ENCODE measurements at places on chromosomes 4 and X. TPM values are rescaled to one million over a fixed set of nuclear protein-coding genes. Genes with fewer than 3 reads are reported as not detected.

GRCh38 chr4:144449611-144450010, 196.3 kb upstream of the HHIP start:
- DNase-seq: peak; percentile 42

GRCh38 chr4:17194586-17194985, 296.1 kb upstream of the LDB2 start:
- DNase-seq: peak; percentile 43

GRCh38 chr4:1746919-1747602, 25.7 kb downstream of the TACC3 start:
- DNase-seq: no peak

DNA sequence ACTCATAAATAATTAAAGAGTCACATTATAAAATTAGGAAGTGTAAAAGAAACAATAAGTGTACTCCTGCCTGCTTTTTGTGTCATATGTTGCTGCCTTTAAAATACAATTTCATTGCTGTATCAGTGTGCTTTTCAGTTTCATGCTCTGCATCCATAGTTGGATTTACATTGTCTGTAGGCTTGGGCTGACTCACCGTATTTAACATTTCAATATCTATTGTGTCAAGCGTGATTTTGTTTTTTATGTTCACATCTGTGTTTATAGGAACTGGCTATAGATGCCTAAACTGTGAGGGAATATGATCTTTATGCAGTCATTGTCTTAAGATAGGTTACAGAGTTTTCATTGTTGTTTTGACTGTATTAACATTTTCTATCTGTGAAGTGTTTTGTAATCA, 18.1 kb downstream of the CCSER1 start:
- DNase-seq: no peak

DNA sequence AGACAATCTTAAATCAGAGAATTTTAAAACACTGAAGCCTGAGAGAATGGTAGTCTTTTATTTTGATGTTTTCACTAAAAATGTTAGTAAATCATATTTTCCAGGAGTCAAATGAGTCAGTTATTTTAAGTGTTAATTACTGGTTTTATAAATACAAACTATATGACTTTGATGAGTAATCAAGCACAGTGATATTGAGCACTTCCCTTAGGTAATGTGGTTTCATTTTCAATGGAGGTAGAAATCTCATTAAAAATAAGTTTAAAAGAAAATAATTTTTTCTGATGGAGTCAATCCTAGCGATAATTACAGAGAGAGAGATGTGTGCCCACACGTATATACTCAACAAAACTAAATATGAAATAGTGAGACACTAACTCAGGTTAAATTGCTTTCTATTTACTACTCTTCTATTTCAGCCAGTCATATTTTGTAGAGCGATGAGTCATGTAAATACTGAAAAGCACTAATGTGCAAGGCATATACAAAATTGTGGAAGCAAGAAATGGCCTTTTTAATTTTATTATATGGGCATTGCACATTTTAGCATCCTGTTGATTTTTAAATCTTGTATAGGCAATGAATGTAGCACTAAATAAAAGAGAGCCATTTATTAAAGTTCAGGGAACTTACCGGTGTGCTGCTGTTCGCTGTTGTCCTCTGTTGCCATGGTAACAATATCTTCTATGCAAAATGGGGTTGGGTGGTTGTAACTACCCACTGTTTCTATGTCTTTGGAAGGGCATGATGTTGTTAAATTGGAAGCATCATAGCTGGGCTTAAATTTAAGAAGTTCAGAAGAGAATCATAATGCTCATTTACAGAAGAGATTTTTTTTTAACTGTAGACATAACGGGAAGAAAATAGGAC, 513.7 kb downstream of the TLL1 start:
- peak; percentile 2 for DNase-seq

DNA sequence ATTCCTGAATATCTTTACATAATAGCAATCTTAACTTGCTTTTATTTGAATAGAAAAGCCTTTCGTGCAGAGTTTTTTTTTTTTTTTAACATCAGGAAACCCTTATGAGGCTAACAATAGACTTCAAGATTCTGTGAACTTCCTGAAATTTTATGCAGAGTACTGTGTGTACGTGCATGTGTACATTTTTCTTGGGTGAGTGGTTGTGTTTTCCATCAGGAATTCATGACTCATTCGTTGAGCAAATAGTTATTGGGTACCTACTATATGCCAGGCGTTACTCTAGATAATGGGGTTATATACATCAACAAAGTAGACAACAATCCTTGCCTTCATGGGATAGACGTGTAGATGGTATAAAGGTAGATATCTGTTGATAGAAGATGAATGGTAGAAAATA, 59.1 kb downstream of the MRPL1 start:
- DNase-seq: peak; percentile 88

- DNase-seq: no peak
Measured at GRCh38 chrX:136390921-136391320, 90.2 kb downstream of the ADGRG4 start.

DNA sequence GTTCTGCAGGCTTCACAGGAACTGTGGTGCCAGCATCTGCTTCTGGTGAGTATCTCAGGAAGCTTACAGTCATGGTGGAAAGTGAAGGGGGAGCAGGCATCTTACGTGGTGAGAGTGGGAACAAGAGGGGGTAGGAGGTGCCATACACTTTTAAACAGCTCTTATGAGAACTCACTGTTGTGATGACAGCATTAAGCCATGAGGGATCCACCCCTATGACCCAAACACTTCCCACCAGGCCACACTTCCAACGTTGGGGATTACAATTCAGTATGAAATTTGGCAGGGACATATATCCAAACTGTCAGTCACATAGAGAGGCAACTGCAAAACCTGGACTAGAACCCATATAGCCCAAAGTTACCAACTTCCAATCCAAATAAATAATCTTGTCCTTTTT, 43.1 kb upstream of the ZCCHC12 start:
- DNase-seq: peak; percentile 23

- peak; percentile 36 for DNase-seq
Measured at GRCh38 chrX:39577985-39578869, 519.5 kb downstream of the BCOR start.

DNA sequence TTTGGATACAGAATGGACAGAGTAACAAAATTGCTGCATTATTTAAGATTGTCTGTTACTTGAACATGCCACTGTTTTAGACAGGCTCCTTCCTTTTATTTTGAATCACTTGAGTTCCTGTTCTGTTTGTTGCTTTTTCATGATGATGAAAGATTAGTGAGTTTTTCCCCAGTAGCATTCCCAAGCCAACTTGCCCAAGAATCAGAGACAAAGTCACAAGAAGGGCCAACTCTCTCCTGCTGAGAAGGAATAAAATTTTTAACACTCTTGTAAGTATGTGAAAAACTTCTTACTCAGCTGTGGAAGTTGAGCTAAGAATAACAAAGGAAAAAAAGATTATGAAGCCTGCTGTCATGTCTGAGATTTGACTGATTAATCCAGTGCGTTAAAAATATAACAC, 104.2 kb downstream of the KLHL8 start:
- DNase-seq: peak; percentile 51

- DNase-seq: no peak
Measured at GRCh38 chrX:119817130-119817690, 25.8 kb upstream of the RPL39 start.

GRCh38 chrX:20529301-20529700, 262.6 kb upstream of the RPS6KA3 start:
- no peak for DNase-seq

DNA sequence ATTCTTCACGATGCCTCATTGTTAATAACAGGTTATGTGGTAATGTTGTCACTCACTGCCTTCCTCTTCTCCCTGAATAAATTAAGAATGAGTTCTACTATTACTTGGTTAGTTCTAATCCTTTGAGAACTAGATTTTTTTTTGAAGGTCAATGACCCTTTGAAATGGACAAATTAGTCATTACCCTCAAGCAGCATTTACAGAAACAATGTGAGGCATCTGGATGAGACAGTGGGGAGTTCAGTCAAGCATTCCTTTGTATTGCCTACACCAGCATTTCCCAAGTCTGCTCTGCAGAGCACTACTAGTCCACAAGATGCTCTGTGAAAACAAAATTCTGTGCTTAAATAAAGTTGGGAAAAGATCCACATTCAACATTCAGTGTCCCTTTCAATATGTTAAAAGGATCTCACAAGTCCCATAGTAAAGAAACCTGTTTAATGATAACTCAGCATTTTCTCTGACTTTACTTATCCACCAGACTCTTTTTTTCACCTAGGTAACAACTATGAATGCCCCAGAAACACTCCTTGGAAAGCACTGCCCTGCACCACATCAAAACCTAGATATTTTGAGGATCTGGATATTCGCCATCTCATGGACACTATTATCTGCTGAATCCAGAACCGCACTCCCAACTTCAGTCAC, 60.6 kb downstream of the CHRDL1 start:
- DNase-seq: peak; percentile 89

DNA sequence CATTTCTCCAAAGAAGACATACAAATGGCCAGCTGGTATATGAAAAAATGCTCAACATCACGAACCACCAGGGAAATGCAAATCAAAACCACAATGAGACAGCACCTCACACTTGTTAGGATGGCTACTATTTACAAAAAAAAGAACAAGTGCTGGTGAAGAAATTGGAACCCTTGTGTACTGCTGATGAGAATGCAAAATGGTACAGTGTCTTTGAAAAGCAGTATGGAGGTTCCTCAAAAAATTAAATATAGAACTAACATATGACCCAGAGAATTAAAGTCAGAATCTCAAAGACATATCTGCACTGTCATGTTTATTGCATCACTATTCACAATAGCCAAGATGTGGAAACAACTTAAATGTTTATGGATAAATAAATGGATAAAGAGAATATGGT, 20.9 kb downstream of the PAGE4 start:
- no peak for DNase-seq

DNA sequence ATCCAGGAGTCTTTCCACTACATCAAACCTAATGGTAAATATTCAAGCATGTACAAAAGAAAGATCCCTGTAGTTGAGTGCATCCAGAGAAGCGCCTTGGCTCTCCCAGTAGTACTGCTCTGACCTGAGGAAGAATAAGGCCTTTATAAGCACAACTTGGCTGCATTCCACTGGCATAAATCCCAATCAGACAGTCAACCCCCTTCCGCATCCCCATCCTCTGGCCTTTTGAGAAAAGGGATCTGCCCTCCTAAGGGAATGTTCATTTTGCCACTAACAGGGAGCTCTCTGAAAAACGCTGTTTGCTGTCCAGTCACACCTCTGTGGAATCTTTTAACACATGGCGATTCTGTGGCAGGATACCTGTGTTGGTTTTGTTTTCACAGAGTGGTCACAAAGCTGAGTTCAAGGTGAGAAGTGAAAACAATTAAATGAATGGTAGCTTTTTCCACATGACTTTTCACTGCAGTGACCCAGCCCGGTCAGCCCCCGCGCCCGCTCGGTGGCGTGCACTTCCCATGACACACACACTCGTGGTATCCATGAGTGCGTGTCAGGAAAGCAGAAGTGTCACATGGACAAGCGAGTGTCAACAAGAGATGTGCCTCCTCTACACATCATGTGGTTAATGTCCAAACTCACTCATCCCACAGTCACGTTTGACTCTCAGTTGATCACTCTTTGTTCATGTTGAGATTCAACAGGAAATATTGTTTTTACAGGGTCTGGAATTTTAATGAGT, 112.2 kb upstream of the ENPP6 start:
- peak; percentile 12 for DNase-seq

DNA sequence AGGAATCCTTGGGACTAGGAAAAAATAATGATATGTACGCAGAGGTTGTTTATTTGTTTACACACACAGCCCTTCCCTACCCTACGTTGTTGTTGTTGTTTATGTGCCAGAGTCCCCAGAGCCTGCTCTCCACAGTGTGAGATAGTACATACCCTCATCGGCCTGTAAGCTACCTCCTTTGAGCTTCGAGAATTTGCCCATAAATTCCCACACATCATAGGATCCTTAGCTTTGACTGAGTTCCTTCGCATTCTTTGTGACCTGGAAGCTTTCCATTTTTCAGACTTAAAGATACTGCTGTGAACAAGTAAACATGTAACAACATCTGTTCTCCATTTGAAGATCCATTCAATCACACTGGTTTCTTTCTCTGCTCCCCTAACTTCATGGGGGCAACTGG, 114.5 kb downstream of the IRF2 start:
- DNase-seq: no peak

GRCh38 chr4:158870626-158871334, 102.0 kb downstream of the FNIP2 start:
- DNase-seq: peak; percentile 13

GRCh38 chrX:154072192-154072591, 25.3 kb downstream of the MECP2 start:
- no peak for DNase-seq

- no peak for DNase-seq
Measured at GRCh38 chrX:73446831-73447230, at the start of gene CDX4. Gene CDX4, plus strand, starts transcription at chrX:73447053. Its CDS starts 201 bp downstream, at chrX:73447254.

- DNase-seq: no peak
Measured at GRCh38 chr4:8013976-8014726, 74.5 kb upstream of the AFAP1 start.

DNA sequence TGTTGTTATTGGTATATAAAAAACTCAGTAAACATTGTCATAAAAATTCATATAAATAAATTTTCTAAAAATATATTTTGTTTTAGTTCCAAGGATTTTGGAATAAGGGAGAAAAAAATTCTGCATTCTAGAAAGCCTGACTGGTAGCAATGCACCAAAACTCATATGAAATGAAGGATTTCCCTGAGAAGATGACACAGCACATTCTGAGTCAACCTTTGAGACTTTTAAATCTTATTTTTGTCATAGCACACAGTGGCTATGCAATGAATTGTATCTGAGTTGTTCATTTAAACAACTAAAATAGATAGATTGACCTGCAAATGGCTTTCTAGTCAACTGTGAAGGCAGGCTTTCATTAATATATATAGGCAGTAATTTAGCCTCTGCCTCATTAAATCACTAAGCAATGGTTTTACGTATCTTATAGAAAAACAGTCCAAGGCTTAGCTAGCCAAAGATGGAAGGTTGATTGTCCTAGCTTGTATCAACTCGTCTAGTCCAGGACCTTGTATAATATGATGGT, 239.1 kb upstream of the NEIL3 start:
- no peak for DNase-seq

TBX22 gene
- polyA plus RNA-seq: not detected

BGN gene
- 21.4 TPM for polyA plus RNA-seq

CHIC1 gene
- polyA plus RNA-seq: 8.6 TPM

CORIN gene
- polyA plus RNA-seq: 22.2 TPM

PAGE2B gene
- polyA plus RNA-seq: not detected

KIT gene
- 7.0 TPM for polyA plus RNA-seq

DACH2 gene
- polyA plus RNA-seq: 2.4 TPM

VCX2 gene
- polyA plus RNA-seq: not detected

STPG2 gene
- polyA plus RNA-seq: not detected

NXT2 gene
- polyA plus RNA-seq: 9.6 TPM

AR gene
- 12.5 TPM for polyA plus RNA-seq
